Putamen (tissue), 1 donor: ENCODE measurements at places on chromosomes 3 and 15.

DNA sequence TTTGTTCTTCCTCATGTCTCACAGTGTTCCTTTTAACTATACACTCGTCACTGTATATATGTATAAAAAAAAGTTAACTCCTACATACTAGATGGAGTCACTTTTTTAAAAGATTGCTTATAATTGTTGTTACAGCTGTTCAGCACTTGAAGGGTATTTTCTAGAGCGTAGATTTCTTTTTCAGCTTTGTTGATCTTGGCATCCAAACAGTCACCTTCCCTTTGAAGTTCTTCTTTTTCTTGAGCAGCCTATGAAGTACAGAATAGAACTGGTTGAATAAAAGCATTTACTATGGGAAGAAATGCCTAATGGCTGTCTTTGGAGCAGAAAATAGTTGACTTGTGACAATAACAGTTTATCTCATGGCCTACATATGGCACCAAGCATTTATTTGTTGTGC is 17.8 kb downstream of the TTC14 start:
- DNase-seq = no peak

DNA sequence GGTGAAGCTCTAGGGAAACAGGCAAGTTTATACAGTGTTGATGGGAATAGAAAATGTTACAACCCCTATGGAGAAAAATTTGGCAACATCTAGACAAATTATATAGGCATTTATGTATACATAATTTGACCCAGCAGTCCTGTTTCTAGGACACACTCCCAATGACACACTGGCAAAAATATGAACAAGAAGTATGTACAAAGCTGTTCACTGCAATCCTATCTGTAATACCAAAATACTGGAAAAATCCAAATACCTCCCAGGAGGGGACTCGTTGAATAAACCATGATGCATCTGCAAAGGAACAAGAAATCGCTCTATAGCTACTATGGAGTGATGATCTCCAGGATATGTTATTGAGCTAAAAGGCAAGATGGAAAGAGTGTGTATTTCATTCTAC is 8.5 kb downstream of the BFSP2 start:
- DNase-seq = no peak

GRCh38 chr3:7793786-7794185 is 707.8 kb upstream of the LMCD1 start:
- DNase-seq = no peak

GRCh38 chr3:143294188-143294587 is 174.6 kb downstream of the CHST2 start:
- no peak for DNase-seq

GRCh38 chr3:14275962-14276909 is 97.6 kb downstream of the LSM3 start:
- no peak for DNase-seq

DNA sequence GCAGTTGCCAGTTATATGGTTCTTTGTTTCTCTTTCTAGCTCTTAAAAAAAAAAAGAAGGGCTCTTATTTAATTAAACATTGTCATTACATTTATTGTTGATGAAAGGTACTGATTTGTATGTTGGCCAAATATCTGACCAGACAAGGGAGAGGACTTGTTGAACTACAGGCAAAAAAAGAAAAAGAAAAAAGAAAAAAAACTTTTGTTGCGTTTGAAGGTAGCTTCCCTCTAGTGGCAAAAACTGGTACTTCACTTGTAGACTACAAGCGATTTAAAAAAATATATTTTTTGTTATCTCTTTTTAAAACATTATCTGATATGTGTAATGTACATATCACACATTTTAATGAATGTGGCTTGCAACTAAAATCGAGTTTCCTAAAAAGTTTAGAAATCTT is 280.6 kb downstream of the ROBO2 start:
- DNase-seq = no peak
